Smooth muscle cell of the brain vasculature (primary cell): ENCODE measurements at places on chromosomes 7 and 10.

- DNase-seq: peak; percentile 74
Measured at GRCh38 chr7:105352018-105352612, 36.6 kb downstream of the SRPK2 start.

- no peak for DNase-seq
Measured at GRCh38 chr7:155715111-155715805, 70.8 kb downstream of the RBM33 start.

DNA sequence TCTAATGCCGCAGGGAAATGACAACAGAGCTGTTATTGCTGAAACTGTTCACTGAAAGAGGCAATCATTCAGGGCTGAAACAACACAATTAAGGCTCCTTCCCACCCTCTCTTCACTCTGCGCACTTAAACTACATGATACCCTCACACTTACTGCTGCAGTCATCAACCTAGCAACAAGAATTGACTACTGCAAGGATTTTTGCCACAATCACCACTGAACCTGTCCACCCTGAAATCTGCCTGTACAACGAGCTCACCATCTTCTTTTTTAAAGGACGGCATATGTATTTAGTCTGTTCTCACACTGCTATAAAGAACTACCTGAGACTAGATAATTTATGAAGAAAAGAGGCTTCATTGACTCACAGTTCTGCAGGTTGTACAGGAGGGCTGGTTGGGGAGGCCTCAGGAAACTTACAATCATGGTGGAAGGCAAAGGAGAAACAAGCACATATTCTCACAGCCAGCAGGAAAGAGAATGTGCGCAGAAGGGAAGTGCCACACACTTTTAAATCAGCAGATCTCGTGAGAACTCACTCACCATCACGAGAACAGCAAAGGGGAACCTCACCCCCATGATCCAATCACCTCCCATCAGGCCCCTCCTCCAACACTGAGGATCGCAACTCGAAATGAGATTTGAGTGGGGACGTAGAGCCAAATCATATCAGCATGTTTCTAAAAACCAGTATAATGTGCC, 131.7 kb downstream of the SORCS1 start:
- DNase-seq: no peak

DNA sequence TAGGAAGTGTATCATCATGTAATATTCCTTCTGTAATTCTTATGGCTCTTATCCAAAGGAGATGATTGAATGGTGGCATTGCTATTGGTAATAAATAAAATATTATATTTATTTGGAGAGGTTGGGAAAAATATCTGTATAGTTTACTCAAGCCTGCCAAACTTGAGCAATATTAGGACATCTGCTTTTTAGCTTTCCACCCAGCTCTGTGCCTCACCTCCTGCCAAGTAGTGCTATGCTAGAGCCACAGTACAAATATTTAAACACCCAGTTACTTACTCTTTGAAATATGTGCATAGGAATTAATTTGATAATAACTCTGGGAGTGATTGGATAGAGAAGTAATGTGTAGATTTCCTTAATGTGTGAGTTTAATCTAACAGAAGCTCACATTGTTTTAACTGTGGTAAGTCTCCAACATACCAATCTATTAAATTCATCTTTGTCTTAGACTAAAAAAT, 129.2 kb downstream of the BBS9 start:
- no peak for DNase-seq

- DNase-seq: no peak
Measured at GRCh38 chr7:81632418-81632817, 137.4 kb downstream of the HGF start.

DNA sequence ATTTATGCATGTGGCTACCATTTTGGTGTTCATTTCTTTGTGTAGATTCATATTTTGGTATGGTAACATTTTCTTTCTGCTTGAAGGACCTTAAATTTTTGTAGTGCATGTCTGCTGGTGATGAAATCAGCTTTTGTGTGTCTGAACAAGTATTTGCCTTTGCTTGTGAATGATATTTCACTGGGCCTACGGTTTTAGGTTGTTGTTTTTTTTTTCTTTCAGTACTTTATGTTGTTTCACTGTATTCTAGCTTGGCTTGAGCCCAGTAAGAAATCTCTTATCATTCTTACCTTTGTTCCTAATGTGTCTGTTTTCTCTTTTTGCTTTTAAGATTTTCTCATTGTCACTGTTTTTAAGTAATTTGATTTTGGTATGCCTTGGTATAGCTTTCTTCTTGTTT, 31.9 kb downstream of the SAMD8 start:
- DNase-seq: no peak

GRCh38 chr7:148589640-148590039, 926 bp upstream of the C7orf33 start:
- no peak for DNase-seq

DNA sequence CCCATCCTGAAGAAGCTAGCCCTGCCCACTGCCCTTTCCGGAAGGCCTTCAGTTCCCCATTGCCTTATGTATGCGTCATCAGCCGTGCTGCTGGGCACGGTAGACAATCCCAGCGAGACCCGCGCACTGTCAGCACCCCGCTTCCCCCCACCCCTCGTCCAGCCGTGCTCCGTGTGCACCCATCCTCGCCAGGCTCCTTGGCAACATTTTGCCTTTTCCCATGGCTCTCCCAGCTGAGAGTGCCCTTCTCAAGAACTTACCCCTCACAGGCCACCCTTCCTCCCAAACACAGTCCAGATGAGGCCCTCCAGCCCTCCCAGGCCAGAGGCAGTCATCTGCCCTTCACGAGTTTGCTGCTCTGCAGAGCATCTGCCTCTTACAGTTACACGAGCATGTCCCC, 633.8 kb upstream of the FOXK1 start:
- no peak for DNase-seq

DNA sequence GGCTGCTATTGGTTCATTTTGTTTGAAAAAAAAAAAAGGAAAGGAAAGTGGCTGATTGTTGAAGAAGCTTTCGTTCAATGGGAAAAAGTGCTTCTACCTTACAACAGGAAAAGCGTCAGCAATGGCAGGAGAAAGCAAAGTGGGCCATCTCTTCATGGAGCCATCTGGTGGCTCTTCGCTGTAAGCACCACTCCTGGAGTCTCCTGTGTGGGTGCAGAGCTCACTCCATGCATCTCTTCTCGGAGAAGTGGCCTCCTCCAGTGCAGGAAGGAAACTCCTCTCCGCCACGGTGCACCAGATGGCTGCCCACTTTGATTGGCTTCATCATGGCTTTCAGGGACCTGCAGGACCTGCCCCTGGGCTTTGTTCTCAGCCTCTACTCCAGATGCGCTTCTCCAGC, 250.9 kb downstream of the PTEN start:
- DNase-seq: no peak
